ENCODE measurements at places on chromosomes 7 and 10. TPM values are rescaled to one million over a fixed set of nuclear protein-coding genes. Genes with fewer than 3 reads are reported as not detected.

HMX3 gene
- total RNA-seq, result not detected

FRMPD2 gene
- total RNA-seq, result not detected

PRPF18 gene
- total RNA-seq, result 24.1 TPM

FAM241B gene
- 8.0 TPM for total RNA-seq

NRG3 gene
- not detected for total RNA-seq

EPO gene
- total RNA-seq, result 0.22 TPM

CAV2 gene
- total RNA-seq, result not detected

MAP3K8 gene
- 28.3 TPM for total RNA-seq

PRSS37 gene
- total RNA-seq, result not detected

ARHGAP21 gene
- 23.5 TPM for total RNA-seq

PON1 gene
- not detected for total RNA-seq

ERLIN1 gene
- 16.2 TPM for total RNA-seq

REEP3 gene
- 16.7 TPM for total RNA-seq

ANKRD61 gene
- total RNA-seq, result not detected

NEUROG3 gene
- total RNA-seq, result 0.22 TPM

COL13A1 gene
- total RNA-seq, result not detected

WIPF3 gene
- total RNA-seq, result not detected

KLF14 gene
- total RNA-seq, result not detected

RET gene
- total RNA-seq, result 0.22 TPM

HKDC1 gene
- total RNA-seq, result 1.1 TPM

POLR3A gene
- 18.7 TPM for total RNA-seq

SLC39A12 gene
- not detected for total RNA-seq

VWC2 gene
- not detected for total RNA-seq

FGFBP3 gene
- 3.0 TPM for total RNA-seq

SKAP2 gene
- 12.9 TPM for total RNA-seq

TEX36 gene
- not detected for total RNA-seq

GARS1 gene
- 154 TPM for total RNA-seq

CLRN3 gene
- total RNA-seq, result not detected

TSPAN12 gene
- not detected for total RNA-seq

RADIL gene
- 0.17 TPM for total RNA-seq

RINT1 gene
- total RNA-seq, result 22.0 TPM

TAF5 gene
- total RNA-seq, result 11.6 TPM

SRI gene
- total RNA-seq, result 108 TPM

DNAJC12 gene
- total RNA-seq, result 4.1 TPM

SLC13A4 gene
- total RNA-seq, result not detected

THSD7A gene
- total RNA-seq, result not detected

PPP1R9A gene
- total RNA-seq, result 0.06 TPM

HGF gene
- total RNA-seq, result not detected

AKR1C8 gene
- 0.48 TPM for total RNA-seq

Data from activated naive CD8-positive, alpha-beta T cell treated with anti-CD3 and anti-CD28 coated beads, Interleukin-2, amount 10 ng/mL, durations not matched to agents 7 days and 5 days (primary cell).